Naive B cell (primary cell): ENCODE measurements at places on chromosomes 11 and 22.

- H3K4me1 ChIP-seq = peaks cover 45% of the 10 kb centered on the region
- peak overlapping the region; percentile 99 for H3K27ac ChIP-seq
- H3K36me3 ChIP-seq = no peaks in the 10 kb centered on the region
- peak; percentile 47 for DNase-seq
- peak overlapping the region; percentile 97 for H3K4me3 ChIP-seq
Observed at GRCh38 chr11:117144477-117145392, 648 bp downstream of the PAFAH1B2 start.

DNA sequence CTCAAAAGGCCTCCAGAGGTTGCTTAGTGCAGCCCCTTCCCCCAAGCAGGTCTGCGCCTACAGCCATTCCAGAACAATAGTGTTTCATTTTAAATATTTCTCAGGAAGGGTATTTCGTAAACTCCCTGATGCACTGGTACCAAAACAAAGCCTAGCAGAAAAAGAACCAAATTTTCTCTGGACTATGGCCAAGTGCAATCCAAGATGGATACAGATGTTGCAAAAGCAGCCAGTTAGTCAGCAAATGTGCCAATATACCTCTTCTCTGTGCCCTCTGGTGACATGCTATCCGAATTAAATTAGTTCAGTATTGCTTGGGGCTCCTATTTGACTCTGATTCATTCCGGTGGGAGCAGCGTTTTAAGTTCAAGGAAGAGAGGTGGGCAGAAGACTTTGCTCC lies 247.8 kb downstream of the NTM start:
- no peak overlapping the region for H3K27ac ChIP-seq
- DNase-seq = no peak
- H3K4me1 ChIP-seq = no peaks in the 10 kb centered on the region
- no peaks in the 10 kb centered on the region for H3K27me3 ChIP-seq
- H3K36me3 ChIP-seq = no peaks in the 10 kb centered on the region
- H3K4me3 ChIP-seq = no peak overlapping the region

DNA sequence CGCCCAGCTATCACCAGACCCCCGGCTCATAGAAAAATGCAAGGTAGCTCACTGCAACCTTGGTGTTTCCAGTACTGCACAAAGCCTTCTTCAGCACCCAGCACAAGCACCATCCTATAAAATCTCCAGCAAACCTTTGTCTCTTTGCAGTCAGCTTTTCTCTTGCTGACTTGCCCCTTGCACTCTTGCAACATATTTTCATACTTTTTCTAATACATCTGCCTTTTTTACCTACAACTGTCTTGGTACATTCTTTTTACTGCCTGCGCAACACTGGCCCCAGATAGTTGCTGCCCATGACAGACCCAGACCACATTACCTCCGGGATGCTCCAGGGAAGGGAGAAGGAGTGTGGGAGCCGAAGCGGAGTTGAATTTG lies 142.4 kb downstream of the MPPED1 start:
- H3K27me3 ChIP-seq = peaks cover 15% of the 10 kb centered on the region
- no peaks in the 10 kb centered on the region for H3K4me1 ChIP-seq
- no peak for DNase-seq
- H3K4me3 ChIP-seq = no peak overlapping the region

DNA sequence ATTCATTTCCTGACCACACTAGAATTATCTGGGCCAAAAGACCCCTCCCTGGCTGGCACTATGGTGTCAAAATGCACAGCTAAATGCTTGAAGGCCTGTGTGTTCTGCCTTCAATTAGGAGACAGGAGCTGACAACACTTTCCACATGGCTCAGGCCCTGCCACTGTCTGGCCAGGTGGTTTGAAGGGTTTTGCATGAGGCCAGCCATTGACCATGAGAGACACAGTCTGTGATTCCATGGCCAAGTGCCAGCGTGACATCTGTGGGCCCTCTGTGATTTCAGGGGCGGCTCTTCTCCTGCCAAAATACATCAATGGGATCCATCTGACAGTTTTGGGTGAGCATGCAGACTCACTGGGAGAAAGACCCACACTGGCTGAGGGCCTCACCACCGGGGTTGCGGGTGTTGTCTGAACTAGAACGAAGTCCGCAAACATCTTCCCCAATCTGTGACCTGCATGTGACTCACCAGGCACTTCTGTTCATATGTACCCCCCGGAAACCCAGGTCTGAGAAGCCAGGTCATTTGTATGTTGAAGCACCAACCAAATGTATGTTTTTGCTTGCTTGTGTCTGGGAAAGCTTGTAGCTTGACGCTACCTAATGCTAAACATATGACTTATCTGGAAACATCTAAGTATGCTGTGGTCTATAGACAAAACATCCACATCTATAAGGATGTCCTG lies 20.7 kb upstream of the NAV2 start:
- H3K4me3 ChIP-seq = no peak overlapping the region
- no peaks in the 10 kb centered on the region for H3K36me3 ChIP-seq
- H3K27ac ChIP-seq = no peak overlapping the region
- DNase-seq = no peak
- peaks cover 16% of the 10 kb centered on the region for H3K27me3 ChIP-seq
